Bronchial smooth muscle cell (primary cell): ENCODE measurements at places on chromosomes 6 and 20. TPM values are rescaled to one million over a fixed set of nuclear protein-coding genes. Genes with fewer than 3 reads are reported as not detected.

The KCNK17 gene
- total RNA-seq = not detected in 2 replicates

The ISM1 gene
- under 0.01 and 0.09 TPM in 2 replicates for total RNA-seq

The RAMACL gene
- total RNA-seq = 0.43 and 0.95 TPM in 2 replicates

The BTBD9 gene
- total RNA-seq = 8.0 and 11.8 TPM in 2 replicates

The TGM3 gene
- total RNA-seq = 0.09 TPM in 1 of 2 replicates, not detected in the other

The C20orf202 gene
- not detected in 2 replicates for total RNA-seq

The RIPOR2 gene
- 0.16 and 0.34 TPM in 2 replicates for total RNA-seq
